Stimulated activated CD4-positive, alpha-beta T cell treated with anti-CD3 and anti-CD28 coated beads, Interleukin-1b, Interleukin-23, amount 100 ng/mL, for 24 hours (primary cell): ENCODE measurements at places on chromosomes 2 and 18.

- DNase-seq = no peak
Observed at GRCh38 chr18:51655327-51655698, 457.8 kb upstream of the MEX3C start.

DNA sequence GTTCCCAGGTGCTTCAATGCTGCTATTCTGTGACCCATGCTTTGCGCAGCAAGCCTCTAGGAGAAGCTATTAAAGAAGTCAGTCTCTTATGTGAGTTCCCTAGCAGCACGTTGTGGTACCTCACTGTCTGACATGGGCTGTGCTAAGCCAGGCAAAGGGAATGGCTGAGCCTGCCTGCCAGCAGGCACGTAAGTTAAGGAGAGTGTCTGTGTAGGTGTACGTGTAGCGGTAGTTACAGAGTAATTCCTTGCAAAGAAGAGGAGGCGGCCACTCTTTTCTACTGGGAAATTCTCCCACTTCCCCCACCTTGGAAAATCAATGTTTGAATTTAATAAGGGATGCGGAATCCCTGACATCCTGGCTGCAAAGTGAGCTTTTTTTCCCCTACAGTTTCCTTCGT is 123.5 kb upstream of the LYPD1 start:
- no peak for DNase-seq

DNA sequence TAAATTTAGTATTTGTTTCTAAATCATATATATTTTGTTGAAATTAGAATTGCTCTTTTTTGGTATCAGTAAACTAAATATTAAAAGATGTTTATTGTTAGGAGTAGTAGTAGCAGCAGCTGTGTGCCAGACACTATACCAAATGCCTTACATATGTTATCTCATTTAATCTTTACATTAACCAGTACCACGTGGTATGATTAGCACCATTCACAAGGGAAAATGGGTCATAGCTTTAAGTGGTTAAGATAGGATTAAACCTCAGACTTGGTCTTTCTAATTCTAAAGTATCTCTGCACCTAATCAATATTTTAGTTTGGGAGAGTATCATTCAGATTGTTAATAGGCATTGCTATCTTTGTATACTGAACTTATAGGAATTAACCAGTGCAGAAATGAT is 29.0 kb downstream of the PSMD14 start:
- DNase-seq = no peak

DNA sequence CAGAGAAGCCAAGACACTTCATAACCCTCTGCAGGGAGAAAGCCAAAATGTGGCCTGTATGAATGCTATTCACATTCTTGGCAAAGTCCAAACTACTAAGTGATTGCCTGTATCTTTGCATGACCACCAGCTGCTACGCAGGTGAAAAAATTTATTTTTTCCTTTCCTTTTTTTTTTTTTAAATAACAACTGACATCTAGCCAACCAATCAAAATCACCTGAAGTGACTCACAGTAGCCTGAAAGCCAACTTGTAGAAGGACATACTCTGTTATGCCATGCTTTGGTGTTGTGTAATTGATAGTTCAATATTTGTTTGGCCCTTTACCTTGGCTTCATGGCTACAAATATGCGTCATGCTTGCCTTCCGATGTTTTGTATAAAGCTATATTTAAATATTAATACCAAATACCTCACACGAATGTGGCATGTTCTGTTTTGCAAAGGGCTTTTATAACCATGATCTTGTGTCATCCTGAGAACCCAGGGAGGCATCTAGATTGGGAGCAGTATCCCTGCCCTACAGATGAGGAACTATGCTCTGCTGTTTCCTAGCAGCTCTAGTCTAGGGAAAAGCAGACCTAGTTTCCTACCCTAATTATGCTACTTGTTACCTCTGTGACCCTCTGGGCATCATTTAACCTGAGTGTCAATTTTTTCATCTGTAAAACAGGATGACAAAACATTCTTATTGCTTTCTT is 102.1 kb downstream of the MYOM1 start:
- DNase-seq = no peak

DNA sequence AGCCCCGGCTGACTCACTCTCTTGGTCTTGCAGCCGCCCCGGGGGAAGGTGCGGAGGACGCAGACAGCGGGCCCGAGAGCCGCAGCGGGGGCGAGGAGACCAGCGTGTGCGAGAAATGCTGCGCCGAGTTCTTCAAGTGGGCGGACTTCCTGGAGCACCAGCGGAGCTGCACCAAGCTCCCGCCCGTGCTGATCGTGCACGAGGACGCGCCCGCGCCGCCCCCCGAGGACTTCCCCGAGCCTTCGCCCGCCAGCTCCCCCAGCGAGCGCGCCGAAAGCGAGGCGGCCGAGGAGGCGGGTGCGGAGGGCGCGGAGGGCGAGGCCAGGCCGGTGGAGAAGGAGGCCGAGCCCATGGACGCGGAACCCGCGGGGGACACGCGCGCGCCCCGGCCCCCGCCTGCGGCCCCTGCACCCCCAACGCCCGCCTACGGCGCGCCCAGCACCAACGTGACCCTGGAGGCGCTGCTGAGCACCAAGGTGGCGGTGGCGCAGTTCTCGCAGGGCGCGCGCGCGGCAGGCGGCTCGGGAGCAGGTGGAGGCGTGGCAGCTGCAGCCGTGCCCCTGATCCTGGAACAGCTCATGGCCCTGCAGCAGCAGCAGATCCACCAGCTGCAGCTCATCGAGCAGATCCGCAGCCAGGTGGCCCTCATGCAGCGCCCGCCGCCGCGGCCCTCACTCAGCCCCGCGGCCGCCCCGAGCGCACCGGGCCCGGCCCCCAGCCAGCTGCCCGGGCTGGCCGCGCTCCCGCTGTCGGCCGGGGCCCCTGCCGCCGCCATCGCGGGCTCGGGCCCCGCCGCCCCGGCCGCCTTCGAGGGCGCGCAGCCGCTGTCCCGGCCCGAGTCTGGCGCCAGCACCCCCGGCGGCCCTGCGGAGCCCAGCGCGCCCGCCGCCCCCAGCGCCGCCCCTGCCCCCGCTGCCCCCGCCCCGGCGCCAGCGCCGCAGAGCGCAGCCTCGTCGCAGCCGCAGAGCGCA is 12.7 kb downstream of the SALL3 start:
- no peak for DNase-seq

DNA sequence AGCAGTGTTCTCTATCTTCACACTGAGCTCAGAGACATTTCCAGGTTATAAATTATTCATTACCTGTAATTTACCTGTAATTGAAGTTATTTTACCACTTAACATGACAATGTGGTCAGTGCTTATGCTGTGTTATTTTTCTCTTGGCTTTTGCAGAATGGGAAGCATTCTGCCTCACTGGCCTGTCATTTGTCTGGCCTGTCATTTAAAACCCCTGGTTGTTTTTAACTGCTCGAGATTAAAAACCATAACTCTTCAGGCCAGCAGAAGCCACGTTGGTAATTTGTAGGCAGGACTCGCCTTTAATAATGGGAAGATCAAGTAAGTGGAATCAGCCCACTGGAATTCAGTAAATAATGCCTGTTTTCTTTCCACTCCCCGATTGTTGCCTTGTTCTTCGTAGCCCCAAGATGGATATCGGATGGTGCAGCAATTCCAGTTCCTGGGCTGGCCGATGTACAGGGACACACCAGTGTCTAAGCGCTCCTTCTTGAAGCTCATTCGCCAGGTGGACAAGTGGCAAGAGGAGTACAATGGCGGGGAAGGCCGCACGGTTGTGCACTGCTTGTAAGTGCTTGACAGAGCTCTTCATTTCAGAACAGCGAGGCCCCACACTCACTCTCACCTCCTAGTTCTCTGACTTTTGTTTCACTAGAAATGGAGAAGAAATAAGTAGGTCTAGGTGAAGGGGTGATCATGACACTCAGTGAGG is 222.4 kb upstream of the RAB12 start:
- DNase-seq = no peak

- DNase-seq = no peak
Observed at GRCh38 chr2:8558096-8558495, 123.8 kb upstream of the ID2 start.

DNA sequence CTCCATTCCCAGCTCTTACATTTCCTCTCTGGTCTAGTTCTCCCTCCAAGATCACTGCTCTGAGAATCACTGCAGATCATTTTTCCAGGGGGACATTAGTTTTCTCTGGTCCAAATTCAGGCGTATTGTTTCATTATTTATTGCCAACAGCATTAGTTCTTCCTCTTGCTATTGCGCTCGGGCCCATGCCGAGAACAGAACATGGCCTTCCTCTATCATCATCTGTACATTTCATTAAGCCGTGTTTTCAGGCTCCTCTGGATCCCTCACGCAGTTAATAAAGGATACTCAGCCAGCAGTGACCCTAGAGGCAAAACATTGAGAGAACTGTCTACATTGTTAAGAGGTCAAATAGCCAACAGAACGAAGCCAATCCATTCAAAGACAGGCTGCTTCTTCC is 63.9 kb downstream of the CCBE1 start:
- DNase-seq = no peak

GRCh38 chr2:81403508-81403907 is 1099.0 kb upstream of the LRRTM1 start:
- no peak for DNase-seq

GRCh38 chr2:158828378-158829164 is 33.5 kb downstream of the DAPL1 start:
- no peak for DNase-seq

GRCh38 chr2:48600917-48601316 is 16.7 kb upstream of the GTF2A1L start:
- no peak for DNase-seq

GRCh38 chr2:176107731-176108181 is 676 bp downstream of the HOXD11 start:
- DNase-seq = no peak

GRCh38 chr18:21361307-21361880 is 119.4 kb downstream of the GREB1L start:
- no peak for DNase-seq

- DNase-seq = no peak
Observed at GRCh38 chr2:234420408-234420807, 76.5 kb downstream of the ARL4C start.

GRCh38 chr2:52695731-52696130 is 1071.9 kb upstream of the CHAC2 start:
- DNase-seq = no peak

DNA sequence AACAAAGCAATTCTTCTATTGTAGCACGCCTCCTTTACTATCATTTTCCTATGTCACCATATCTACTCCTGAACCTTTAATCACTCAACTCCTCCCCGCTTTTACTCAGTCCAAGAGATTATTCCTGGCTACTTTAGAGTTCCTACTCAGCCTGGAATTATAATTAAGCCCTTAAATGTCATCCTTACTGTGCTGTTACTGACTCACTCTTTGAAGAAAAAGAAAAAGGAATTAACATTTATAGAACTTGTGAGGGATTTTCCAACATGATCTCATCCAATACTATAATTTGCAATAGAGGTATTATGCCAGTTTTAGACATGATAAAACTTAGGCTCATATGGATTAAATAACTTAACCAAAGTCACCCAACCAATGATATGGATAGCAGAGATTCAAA is 61.7 kb downstream of the CCDC88A start:
- no peak for DNase-seq

DNA sequence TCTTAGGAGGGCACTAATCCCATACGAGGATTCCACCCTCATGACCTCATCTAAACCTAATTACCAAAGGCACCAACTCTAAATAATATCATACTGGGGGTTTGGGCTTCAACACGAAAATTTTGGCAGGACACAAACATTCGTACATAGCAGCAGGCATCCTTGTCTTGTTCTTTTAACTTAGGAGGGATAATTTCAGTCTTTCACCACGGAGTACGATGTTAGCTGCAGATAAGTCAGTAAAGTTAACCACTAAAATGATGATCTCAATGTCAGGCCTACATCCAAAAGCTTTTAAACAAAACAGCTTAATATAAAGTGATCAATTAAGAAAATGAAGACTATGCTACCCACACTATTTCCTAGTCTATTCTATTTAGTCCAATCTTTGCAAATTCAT is 74.9 kb downstream of the ID2 start:
- DNase-seq = no peak

GRCh38 chr2:109284826-109285225 is 155.8 kb downstream of the SH3RF3 start:
- no peak for DNase-seq

DNA sequence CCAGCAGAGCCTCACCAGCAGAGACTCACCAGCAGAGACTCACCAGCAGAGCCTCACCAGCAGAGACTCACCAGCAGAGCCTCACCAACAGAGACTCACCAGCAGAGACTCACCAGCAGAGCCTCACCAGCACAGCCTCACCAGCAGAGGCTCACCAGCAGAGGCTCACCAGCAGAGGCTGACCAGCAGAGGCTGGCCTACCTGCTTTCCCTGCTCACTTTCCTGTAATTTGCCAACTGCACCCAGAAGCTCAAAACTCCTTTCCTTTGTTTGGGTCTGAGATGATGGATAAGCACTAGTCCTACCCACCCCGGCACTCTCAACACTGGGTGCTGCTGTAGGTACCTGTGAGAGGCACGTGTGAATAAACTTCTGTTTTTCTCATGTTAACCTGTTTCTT is 36.4 kb upstream of the PXDN start:
- DNase-seq = no peak
